ENCODE measurements at places on chromosomes 3 and 15. TPM values are rescaled to one million over a fixed set of nuclear protein-coding genes. Genes with fewer than 3 reads are reported as not detected.
A peak's percentile ranks its signal among the peaks of the same experiment; 100 is the strongest.

The RTP3 gene
- not detected for total RNA-seq

GRCh38 chr3:18135060-18135814 is 289.9 kb downstream of the SATB1 start:
- no peak for DNase-seq

- DNase-seq, result no peak
Measured at GRCh38 chr3:139917226-139917785, 17.7 kb upstream of the CLSTN2 start.

DNA sequence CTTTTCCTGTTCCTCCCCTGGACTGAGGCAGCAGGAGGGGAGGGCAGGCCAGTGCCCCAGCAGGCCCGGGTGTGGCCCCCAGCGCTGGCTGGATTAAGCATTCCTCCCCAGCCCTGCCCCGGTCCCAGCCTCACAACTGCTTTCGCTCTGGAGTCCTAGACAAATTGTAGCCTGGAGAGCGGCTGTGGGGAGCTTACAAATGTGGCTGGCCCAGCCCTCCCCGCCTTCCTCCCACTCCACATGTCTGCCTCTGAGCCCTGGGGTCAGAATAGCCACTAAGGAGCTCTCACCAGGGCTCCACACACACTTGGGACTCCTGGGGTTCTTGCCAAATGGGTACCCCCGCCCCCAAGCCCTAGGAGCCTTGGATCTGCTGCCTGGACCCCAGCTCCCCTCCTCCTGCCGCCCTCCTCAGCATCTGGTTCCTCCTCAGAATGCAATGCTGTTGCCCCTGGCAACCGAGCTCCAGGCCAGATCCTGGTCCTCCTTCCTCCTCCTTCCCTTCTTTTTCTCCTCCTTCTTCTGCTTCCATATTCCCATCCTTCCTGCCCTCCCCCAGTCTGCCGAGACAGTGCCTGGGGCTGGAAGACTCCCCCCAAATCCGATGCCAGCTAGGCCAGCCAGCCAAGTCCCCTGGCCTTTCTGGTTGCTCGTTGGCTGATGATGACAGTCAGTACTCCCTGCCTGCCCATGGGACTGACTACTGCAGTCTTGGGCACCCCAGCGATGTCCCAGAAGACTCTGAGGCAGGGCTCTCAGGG is 91.1 kb downstream of the LINGO1 start:
- no peak for DNase-seq

GRCh38 chr3:8206971-8207617 is 294.5 kb upstream of the LMCD1 start:
- DNase-seq, result no peak

The ACTRT3 gene
- 0.99 TPM for total RNA-seq

- no peak for DNase-seq
Measured at GRCh38 chr15:72827226-72827625, 43.7 kb upstream of the ADPGK start.

The RLBP1 gene
- total RNA-seq, result not detected

GRCh38 chr15:68818769-68819494 is 1.8 kb downstream of the ANP32A start:
- peak; percentile 65 for DNase-seq

- DNase-seq, result no peak
Measured at GRCh38 chr15:66046751-66047150, 177.5 kb downstream of the RAB11A start.

GRCh38 chr3:126208182-126208581 is 27.8 kb upstream of the ALDH1L1 start:
- DNase-seq, result no peak

DNA sequence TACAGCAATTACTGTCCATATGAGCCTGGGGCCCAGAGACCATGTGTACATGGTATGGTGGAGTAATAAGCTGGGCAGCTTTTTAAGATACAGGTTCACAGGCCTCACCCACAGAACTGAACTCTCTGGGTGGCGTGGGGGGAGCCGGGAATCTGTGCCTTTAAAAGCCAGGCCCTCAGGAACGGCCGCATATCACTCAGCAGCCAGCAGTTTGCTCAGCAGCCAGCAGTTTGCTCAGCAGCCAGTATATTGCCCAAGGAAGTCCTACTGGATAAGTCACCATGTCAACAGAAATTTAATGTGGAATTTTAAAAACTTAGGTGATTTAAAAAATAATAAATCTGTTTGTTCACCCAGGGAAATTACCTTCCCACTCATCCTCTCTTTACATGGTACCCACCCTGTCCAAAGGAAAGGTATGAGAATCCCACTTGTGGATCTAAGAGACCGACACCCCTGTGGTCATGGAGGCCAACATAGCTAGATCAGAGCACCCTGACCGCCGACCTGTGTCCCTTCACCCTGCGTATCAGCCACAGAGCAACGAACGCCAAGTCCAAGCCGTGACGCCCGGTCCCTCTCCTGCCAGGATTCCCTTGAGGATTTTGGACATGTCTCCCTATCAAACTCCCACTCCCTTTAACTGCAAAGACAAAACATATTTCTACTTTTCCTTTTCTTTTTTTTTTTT is 95.7 kb upstream of the CHRM5 start:
- DNase-seq, result no peak

GRCh38 chr15:50978580-50978979 is 70.1 kb downstream of the AP4E1 start:
- DNase-seq, result no peak

DNA sequence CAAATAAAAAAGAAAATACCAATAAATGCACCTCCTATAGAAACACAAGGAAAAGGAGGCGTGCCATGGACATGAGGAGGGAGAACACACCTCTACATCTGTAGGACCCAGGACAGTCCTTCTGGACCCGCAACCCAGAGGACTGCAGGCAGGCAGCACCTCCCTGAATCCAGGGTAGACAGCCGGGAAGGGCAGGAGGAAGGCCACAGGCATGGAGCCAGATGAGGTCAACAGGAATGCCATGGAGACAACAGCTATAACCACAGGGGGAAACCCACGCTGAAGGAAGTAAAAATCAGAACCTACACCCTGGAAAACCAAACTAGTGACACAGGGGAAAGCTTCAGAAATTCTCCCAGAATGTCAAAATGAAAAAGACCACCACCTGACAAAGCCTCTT is 248.8 kb upstream of the NSMCE3 start:
- no peak for DNase-seq

GRCh38 chr15:99114511-99115299 is 9.8 kb downstream of the SYNM start:
- DNase-seq, result no peak

The C3orf22 gene
- not detected for total RNA-seq

DNA sequence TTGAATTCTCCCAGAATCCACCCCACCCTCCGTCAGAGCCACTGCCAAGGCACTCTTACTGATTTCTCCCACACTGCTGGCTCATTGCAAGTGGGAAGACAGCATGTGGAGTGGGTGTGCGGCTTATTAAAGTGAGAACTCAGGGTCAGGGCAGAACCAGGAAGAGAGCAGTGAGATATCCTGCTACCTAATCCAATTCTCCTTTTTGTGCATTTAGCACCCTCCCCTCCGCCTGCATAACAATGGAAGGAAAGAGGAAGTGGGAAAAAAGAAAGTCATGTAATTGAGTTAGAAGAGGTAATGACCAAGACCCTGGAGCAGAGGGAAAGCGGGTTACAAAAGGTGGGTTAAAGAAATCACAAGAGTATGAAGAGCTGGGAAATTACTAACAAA is 27.8 kb upstream of the PIK3CB start:
- peak; percentile 39 for DNase-seq

GRCh38 chr3:175389560-175389959 is 530.4 kb downstream of the NAALADL2 start:
- DNase-seq, result no peak

DNA sequence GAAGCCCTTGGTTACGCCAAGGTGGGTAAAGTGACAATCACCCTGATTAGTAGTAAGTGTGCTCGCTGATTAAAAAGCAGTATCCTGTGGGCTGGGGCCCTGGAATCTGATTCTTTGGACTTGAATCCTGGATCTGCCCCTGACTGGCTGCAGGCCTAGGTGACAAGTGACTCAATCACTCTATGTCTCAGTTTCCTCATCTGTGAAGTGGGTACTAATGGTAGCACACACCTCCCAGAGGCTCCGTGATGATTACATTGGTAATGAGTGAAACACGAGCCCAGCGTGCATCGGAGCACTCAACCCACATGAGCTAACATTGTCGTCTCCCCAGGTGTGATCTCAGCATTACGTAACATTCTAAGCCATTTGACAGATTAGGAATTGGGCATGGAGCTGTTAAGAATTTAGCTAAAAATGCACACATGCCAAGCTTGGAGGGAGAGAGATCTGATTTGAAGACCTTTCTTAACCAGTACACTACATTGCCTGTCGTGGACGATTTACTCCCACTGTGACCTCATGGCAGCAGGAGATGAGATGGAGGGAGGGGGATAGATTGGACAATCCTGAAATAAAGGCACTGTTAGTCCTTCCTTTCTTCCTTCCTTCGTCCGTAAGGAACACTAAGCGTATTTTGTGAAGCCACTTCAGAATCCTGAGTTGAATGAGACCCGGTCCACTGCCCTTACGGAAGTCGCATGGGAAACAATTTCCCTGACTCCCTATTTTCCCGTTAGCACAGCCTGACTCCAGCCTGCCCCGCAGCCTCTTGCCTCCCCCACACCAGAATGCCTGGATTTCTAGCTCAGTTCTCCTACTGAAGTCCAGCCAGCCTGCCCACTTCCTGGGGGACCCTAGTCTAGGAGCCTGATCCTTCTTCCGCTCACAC is 32.1 kb downstream of the MGLL start:
- DNase-seq, result no peak

DNA sequence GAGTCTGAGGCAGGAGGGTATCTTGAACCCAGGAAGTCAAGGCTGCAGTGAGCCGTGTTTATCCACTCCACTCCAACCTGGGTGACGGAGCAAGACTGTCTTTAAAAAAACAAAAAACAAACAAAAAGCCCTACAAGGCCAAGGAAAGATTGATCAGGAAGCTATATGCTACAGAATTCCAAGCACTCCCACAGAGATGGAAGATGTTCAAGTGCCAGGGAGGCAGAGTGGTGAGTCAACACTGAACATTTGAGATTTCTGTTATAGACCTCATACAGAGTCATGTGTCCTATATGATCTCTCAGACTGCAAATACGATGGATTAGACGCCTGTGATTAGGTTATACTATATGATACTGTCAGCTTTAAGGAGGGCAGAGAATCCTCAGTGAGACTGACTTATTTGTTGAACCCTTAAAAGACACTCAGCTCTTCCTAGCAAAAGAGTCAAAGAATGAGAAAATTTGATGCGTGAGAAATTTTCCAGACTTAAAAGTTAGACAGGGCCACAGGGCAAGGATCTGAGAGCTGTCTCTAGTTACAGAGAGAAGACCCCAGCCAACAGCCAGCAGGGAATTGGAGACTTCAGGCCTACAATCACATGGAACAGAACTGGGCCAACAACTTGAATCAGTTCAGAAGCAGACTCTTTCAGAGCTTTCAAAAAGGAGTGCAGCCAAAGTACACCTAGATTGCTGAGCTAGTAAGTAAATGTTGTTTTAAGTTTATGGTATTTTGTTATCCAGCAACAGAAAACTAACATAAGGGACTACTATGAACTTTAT is 107.6 kb downstream of the PIK3CB start:
- DNase-seq, result no peak

DNA sequence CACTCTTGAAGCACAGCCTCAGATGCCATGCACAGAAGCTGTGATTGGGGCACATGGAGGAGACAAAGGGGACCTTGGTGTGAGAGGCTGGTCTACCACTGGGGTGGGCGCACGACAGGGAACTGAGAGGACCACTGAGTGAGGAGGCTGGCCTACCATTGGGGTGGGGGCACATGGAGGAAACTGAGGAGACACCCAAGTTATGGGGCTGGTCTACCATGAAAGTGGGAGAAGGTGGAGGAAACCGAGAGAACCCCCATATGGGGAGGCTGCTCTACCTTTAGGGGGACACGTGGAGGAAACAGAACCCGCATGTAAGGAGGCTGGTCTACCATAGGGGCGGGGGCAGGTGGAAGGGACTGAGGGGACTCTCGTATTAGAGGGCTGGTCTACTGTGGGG is 153.4 kb downstream of the FBLN2 start:
- no peak for DNase-seq

DNA sequence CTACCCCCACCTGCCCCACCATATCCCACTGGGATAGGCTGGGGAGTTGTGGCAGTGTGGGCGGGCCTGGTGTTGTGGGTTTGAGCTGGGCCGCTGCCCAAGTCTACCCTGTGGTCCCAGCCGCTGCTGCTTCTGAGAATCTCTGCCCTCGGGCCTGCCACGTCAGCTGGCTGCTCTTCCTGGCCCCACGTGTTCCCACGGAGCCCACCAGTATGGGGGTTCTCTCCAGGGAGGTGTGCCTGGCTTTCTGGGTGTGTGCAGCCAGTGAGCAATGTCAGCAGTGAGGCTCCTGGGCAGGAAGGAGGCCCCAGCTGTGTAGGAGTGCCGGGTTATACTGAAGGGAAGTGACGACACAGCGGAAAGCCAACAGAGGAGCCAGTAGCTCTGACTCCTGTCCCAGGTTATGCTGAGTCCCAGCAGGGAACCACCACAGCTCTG is 10.5 kb downstream of the GNAI2 start:
- DNase-seq, result peak; percentile 89

The ALCAM gene
- total RNA-seq, result 21.4 TPM

DNA sequence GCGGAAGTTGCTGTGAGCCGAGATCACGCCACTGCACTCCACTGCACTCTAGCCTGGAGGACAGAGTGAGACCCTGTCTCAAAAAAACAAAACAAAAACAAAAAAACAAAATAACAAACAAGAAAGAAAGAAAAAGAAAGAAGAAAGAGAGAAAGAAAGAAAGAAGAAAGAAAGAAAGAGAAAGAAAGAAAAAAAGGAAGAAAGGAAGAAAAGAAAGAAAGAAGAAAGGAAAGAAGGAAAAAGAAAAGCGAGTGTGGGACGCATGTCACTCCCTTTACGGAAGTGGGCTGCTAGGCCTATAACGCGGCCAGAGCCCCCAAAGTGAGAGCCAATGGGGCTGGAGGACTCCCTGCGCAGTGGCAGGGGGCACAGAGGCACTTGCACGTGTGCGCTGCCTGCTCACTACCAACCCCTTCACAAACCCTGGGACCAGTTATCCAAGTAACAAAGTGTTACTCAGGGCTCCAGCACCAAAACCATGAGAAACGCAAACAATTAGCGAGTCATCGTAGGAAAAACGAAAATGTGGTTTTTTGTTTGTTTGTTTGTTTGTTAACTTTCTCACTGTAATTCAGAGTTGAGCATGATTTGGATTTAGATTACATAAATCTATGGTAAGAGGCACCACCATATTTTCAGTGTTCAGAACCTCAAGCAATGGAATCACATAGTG is 40.8 kb upstream of the ATP1B3 start:
- no peak for DNase-seq

DNA sequence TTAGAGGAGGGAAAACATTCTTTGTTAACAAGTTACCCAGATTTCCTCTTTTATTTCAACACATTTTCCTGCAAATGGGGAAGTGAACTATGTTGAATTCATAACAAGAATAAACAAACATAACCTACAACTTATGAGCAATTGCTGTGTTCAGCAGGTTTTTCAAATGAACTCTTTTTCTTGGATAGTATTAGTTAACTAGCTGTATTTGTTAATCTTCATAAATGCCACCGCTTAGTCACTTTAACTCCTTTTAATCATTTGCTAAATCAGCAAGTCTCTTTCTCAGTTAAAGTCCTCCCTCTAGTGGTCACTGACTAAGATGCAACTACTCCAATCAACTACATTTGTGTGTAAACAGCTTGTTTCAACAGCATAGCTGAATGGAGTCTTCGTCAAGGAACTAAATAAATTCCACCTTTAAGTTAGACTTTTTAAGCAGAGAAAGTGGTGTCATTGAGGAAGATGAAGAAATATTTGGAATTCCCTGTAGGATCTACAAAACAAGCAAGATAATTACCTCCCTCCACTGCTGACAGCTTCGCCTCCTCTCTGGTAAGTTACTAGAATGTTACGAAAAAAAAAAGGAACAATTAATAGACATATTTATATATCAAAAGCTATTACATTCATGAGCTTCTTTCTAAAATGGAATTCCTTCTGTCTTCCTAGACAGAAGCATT is 1122.0 kb downstream of the ROBO1 start:
- peak; percentile 60 for DNase-seq

GRCh38 chr3:76756577-76756976 is 283.3 kb upstream of the ROBO2 start:
- no peak for DNase-seq
